Smooth muscle cell of trachea (primary cell): ENCODE measurements at places on chromosomes 2 and 18. TPM values are rescaled to one million over a fixed set of nuclear protein-coding genes. Genes with fewer than 3 reads are reported as not detected.

SH3BP4 gene
- total RNA-seq = 35.3 and 67.5 TPM in 2 replicates

NPHP1 gene
- 5.1 and 8.3 TPM in 2 replicates for total RNA-seq

MC4R gene
- total RNA-seq = not detected in 2 replicates

SLC5A7 gene
- total RNA-seq = not detected in 2 replicates

SLC4A3 gene
- total RNA-seq = 1.2 and 4.1 TPM in 2 replicates
